SK-N-DZ (cell line): ENCODE measurements at places on chromosomes 7 and 10.

DNA sequence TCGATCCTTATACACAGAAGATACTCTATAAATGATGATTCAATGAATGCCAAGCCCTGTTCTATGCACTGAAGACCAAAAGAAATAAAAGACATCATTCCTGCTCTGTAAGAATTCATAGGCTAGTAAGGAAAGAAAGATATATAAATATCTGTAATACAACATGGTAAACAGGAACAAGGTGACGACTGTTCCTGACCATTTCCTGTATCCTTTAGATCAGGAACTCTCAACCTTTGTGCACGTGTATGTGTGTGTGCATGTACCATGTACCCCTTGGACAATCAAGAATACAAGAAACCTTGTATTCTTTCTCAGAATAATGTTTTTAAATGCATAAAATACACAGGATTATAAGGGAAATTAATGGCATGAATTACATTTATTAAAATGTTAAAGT is 7.3 kb upstream of the HK1 start:
- no peak for DNase-seq

DNA sequence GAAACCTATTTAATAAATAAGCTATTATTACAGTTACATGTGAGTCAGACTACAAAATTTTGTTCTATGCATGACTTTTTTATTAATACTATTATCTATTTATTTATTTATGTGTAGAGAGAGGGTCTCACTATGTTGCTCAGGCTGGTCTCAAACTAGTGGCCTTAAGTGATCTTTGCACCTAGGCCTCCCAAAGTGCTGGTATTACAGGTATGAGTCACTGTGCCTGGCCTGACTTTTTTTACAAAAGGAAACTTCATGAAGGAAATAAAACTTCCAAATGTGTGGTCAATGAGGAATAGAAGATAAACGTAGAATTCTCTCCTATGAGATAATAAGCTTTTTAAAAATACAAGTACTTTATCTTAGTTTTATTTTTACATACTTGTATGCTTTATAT is 19.0 kb downstream of the COL28A1 start:
- no peak for DNase-seq

DNA sequence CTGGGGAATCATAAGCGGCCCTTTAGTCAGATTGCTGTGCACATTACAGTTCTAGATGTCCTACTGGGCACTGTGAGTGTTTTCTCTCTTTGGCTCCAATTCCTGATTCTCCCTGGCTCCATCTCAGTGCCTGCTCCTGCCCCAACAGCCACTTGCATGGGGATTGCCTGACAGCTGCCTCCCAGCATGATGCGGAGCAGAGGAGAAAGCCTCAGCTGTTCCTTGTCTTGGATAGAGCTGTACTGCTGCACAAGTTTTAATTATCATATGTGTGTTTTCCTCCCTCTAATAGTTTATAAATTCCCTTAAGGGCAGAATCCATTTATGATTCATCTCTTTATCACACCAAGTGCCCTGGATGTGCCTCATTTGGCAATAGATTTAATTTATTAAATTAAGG is 285.8 kb upstream of the COBL start:
- DNase-seq = no peak

DNA sequence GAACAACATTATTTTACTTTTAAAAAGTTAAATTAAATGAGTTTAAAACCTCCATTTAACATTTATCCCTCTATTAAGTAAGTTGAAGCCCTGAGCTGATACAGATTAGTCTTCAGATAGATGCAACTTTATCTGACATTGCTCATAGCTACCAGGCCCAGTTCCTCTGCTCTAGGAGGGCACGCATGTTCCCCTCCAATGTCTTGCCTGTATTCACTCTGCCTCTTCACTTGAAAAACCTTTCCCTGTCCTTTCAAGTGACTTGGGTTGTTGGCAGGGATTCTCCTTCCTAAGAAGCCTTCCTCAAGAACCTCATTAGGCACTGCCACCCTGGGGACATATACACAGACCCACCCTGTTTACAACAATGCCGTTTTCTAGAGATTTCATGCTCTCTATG is 270.4 kb downstream of the RELN start:
- no peak for DNase-seq

DNA sequence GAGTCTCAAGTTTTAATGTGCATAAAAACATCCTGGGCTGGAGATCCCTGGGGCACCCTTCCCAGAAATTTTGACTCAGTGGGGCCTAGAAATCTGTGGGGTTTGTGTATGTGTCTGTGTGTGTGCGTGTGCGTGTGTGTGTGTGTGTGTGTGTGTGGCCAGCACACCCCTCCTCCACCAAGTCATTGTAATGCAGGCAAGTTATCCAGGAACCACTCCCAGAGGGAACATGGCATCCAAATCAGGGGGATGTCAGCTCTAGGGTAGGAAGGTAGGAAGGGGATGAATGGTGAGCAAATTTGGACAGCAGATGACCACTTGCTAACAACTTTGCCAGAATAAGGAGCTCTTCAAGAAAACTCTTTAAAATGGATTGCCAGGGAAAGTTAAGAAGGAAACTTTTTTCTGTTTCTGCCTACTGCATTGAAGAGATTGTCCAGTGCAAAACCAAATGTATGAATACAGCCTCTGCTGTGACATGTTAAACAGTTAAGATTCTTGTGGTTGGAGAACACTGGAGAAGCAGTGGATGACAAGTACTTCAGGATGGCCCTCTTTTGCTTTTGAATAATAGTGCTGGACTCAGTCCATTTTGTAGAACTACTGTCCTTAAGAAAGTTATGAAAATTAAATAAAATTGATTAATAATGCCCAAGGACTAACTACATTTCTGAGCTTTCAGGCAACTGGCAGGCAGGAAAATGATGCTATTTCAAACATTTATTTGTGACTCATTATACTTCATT is 12.3 kb downstream of the STAMBPL1 start:
- DNase-seq = no peak

DNA sequence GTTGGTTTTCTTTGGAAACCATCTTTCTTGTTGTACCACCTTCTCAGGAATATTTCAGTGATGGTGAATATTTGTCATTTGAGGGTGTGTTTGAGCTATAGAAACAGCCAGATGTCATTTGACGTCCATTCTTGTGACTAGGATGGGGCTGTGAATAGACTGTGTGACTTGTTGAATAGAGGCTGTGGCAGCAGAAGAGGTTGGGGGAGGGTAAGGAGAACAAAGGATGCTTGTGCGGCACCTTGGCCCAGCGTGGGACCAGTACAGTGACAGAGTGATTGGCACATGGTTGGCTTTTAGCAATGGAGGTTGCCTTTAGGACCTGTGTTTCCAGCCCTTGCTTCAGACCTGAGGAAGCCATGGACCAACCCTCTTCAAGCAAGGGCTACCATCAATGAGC is 11.3 kb downstream of the DMBT1 start:
- no peak for DNase-seq

DNA sequence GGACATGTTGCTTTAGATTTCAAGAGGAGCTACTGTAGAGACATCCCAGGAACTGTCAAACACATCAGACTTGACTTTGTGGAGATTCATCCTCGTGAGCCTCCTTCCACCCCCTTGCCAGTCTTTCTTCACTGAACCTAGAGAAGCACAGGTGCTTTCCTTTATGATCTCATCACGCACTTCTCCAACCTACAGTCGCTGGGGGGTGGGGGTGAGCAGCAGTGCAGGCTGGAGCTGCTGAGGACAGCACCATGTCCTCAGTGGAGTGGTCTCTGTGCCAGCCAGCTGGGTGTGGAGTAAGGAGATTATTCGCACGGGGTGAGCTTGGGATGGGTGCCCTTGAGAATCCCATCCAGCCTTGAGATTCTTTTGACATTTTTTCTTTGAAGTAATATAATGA is 88.1 kb downstream of the VOPP1 start:
- no peak for DNase-seq

- DNase-seq = no peak
Measured at GRCh38 chr7:147279964-147280374, 1163.4 kb downstream of the CNTNAP2 start.
